ENCODE measurements at places on chromosomes 7 and 10. TPM values are rescaled to one million over a fixed set of nuclear protein-coding genes. Genes with fewer than 3 reads are reported as not detected.
A peak's percentile ranks its signal among the peaks of the same experiment; 100 is the strongest.

SFRP5 gene
- total RNA-seq = not detected

DNA sequence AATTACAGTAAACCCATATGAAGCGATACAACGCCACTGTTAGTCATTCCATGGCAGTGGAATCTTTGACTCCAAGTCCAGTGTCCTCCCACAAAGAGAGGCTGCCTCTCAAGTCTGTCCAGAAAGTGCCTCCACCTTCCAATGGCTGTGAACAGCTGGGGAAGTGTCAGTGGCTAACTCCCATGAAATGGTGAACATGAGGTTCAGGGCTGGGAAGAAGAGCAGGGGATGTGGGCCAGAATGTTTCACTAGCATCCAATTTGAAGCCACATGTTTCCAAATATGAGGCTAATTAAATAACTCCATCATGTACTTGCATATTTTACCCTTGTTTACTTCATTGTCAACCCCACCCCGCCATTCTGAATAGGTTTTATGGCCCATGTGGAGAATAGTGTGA, 53.1 kb upstream of the CHST15 start:
- DNase-seq = no peak

GRCh38 chr7:131212114-131212513, 115.6 kb upstream of the MKLN1 start:
- DNase-seq = peak; percentile 40

- DNase-seq = no peak
These were observed 114.0 kb downstream of the WDFY4 start for GRCh38 chr10:48798481-48799254.

GRCh38 chr7:95470452-95470851, 15.3 kb upstream of the ASB4 start:
- DNase-seq = peak; percentile 33

- peak; percentile 70 for DNase-seq
These were observed 168.2 kb downstream of the SKAP2 start for GRCh38 chr7:26696161-26696560.

ASIC3 gene
- under 0.01 TPM for total RNA-seq

DNA sequence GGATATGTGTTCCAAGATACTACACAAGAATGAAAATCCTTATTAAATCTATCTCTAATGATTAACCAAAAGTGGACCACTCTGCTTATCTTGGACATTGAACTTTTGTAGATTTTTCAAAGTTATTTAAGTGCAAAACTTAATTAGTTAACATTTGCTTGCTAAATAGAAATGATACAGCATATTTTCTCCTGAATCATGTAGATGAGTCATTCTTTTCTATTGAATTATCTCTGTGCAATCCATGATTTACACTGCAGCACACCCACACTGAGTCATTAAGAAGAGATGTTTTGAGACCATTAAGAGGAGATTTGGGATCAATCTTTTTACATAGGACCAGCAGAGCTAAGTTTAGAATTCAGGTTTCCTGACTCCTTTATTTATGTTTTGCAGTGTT, 6.6 kb upstream of the ABCC2 start:
- no peak for DNase-seq

DNA sequence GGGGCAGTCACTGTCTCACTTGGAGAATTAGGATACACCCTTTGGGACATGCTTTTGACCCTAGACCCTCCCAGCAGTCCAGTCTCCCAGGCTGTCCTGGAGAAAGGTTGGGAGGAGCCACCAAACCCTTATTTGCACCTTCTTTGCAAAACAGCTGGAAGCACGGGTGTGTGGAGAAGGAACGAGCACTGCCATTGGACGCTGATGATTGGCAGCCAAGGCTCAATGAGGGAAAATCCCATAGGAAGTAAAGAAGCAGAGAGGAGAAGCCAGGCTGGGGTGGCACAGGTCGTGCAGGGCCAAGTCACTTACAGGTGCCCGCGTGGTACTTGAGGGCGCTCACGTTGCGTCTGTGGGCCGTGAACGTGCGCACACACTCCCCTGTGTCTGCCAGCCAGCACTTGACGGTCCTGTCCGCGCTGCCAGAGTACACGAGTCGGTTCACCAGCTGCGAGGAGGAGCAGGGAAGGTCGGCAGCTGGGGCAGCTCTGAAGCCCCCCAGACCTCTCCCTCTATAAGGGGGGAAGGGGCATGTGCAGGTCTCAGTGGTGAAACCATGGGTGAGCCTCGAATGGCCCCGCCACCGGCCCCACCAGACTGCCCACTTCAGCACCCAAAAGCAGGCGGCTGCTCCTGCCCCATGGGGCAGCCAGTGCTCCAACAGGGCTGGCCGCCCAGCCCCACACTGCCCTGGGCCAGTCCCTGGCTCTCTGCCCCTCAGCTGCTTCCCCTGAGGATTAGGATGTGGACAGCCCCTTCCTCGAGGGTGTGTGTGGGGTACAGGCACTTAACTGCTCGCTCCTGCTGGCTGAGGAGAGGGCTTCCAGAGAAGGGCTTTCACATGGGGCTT, 24.8 kb downstream of the WDR86 start:
- no peak for DNase-seq

- no peak for DNase-seq
These were observed 20.8 kb upstream of the PAX2 start for GRCh38 chr10:100724531-100725027.

GHRHR gene
- not detected for total RNA-seq

DNA sequence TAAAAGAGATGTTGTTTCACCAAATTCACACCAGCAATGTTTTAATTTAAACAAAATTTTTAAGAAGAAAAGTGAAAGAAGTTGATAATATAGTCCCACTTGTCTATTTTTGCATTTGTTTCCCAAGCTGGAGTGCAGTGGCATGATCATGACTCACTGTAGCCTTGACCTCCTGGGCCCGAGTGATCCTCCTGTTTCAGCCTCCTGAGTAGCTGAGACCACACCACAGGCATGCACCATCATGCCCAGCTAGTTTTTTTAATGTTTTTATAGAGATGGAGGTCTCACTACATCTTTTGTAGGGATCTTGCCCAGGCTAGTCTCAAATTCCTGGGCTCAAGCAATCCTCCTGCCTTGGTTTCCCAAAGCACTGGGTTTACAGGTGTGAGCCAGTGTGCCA, 14.1 kb upstream of the NDUFA5 start:
- DNase-seq = no peak

HKDC1 gene
- 0.13 TPM for total RNA-seq

GRCh38 chr7:2030475-2031450, 202.0 kb downstream of the MAD1L1 start:
- no peak for DNase-seq

- DNase-seq = peak; percentile 96
These were observed 172.6 kb upstream of the TNRC18 start for GRCh38 chr7:5596046-5596895.

DNA sequence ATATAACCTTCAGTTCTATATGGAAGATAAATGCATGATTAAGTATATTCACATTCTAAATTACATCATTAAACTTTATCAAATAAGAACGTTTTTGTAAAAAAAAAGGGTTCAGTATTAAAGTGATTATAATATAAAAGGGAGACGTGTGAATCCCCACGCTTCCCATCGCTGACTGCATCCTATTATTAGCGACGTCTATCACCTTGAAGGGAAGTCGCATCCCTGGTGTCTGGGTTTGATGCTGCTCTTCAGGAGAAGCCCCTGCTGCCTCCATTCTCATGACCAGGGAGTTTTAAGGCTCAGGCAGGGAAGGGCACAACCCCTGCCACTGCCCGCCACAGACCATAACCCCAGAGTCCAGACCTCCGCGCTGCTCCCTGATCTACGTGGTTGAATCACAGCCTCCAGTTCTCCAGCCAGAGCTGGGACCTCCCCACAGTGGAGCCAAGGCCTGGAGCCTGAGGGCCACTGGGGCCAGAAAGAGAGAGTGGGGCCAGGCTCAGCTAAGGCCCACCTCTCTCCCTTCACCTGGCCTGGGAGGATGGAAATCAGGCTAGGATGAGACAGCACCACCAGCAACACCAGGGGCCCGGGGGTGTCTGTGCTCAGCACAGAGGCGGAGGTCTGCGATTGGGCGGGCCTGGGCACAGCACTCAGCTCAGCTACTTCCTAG, 130.6 kb downstream of the TCERG1L start:
- no peak for DNase-seq

CALHM3 gene
- total RNA-seq = not detected

DNA sequence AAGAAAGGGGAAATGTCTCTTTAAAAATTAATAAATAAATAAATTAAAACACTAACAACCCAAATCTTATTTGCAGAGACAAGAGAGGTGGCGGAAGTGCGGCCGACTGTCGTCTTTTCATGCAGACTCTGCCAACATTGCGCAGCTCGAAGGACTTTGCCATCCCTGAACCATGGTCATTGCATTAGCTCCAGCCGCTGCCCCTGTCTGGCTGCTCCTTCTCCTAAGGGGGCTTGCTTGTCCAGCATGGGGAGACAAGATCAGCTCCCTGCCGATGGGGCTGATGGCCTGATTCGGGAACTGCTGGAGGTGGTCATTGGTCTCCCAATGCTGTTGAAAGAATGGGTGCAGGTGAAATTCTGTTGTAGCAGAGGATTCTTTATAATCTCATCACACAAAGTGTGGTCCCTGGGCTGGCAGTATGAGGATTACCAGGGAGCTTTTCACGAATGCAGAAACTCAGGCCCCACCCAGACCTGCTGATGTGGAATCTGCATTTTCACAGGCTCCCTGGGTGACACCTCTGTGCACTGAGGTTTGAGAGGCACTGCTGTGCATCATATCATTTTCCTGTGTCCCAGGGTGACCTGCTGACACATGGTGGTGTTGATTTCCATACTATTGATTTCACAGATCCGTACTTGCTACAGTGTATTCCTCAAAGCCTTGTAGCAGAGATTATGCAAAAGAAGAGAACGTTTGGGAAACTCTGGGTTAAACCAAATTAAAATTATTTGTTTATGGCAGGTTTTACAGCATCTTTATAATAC, 172.4 kb upstream of the ZMIZ1 start:
- no peak for DNase-seq

All from dermis microvascular lymphatic vessel endothelial cell (primary cell).